Stimulated activated CD8-positive, alpha-beta memory T cell treated with anti-CD3 and anti-CD28 coated beads, Interleukin-4, amount 100 ng/mL, for 4 hours (primary cell): ENCODE measurements at places on chromosomes 3 and 15.

GRCh38 chr15:69843276-69843899, 254.3 kb downstream of the TLE3 start:
- DNase-seq: no peak

DNA sequence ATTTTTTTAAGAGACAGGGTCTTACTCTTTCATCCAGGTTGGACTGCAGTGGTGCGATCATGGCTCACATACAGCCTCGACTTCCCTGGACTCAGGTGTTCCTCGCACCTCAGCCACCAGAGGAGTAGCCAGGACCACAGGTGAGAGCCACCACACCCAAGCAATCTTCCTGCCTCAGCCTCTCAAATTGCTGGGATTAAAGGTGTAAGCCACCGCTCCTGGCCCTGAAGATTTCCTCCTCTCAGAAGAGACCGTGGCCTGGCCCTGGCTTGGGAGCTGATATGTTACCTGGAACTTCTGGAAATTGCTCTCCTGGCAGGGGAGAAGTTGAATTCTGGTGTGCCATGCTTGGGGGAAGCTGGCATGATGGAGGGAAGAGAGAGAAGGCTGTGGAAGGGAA, 36.2 kb downstream of the PPCDC start:
- no peak for DNase-seq

DNA sequence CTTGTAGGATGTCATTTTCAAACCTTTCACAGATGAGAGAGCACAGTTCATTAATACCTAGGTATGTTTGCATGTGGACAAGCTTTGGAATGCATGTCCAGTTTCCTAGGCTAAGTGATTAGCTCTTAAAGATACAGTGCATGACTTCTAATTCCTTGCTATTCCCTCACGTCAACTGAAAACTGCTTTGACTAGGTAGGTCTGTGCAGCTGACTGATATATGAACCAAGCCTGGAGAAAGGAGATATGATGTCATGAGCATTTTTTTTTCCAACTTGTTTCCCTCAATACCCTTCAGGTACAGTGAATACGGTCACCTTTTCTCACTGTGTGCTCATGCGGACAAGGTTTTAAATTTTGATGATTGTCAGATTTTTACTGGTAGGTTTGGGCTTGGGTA, 41.6 kb upstream of the TASOR start:
- DNase-seq: no peak

- no peak for DNase-seq
Measured at GRCh38 chr3:175129126-175129525, 270.0 kb downstream of the NAALADL2 start.

- DNase-seq: no peak
Measured at GRCh38 chr3:194574639-194575483, 58.4 kb downstream of the TMEM44 start.

GRCh38 chr3:14113965-14114635, 10.6 kb downstream of the CHCHD4 start:
- no peak for DNase-seq

DNA sequence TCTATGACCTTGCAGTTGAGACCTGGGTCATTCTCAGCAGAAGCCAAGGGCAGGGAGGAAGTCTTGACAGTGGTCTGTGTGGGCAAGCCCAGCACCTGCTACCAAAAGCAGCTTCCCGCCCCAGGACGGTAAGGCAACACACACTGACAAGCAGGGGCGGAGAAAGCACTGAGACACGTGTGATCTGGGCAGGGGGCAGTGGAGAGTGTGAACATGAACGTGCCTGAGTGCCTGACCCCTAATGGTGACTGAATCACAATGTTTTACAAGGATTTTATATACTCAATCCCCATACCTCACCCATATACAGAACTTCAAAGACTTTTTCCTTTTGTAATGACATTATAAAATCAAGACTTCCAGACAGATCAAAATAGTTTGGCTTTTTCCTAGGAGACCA, 35.2 kb downstream of the ANP32A start:
- no peak for DNase-seq
